ENCODE measurements at places on chromosomes 5 and 9. TPM values are rescaled to one million over a fixed set of nuclear protein-coding genes. Genes with fewer than 3 reads are reported as not detected.
A peak's percentile ranks its signal among the peaks of the same experiment; 100 is the strongest.

The SH3TC2 gene
- 0.91 TPM for polyA plus RNA-seq

DNA sequence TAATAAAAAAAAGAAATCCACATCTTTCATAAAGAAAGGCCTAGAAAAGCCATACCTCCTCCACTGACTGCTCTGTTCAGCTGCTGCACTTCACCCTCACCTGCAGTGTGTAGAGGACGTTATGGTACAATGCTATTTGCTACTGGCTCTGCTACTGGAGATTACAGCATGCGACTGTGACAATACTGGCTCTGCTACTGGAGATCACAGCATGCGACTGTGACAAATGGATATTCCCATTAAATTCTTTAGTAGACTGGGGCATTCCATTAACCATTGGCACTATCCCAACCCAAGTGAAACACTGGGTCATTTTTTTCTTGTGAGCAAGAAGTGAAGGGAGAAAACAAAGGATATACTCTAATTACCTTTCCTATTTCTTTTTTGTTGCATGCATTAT, 1063.5 kb upstream of the DMAC1 start:
- peaks cover 21% of the 10 kb centered on the region for H3K27me3 ChIP-seq
- H3K36me3 ChIP-seq: no peaks in the 10 kb centered on the region
- H3K4me1 ChIP-seq: peaks cover 2% of the 10 kb centered on the region

- peak overlapping the region; percentile 88 for H3K27ac ChIP-seq
- peaks cover 43% of the 10 kb centered on the region for H3K4me1 ChIP-seq
- H3K27me3 ChIP-seq: no peaks in the 10 kb centered on the region
Measured at GRCh38 chr9:128006332-128006996, 25.7 kb upstream of the EEIG1 start.

DNA sequence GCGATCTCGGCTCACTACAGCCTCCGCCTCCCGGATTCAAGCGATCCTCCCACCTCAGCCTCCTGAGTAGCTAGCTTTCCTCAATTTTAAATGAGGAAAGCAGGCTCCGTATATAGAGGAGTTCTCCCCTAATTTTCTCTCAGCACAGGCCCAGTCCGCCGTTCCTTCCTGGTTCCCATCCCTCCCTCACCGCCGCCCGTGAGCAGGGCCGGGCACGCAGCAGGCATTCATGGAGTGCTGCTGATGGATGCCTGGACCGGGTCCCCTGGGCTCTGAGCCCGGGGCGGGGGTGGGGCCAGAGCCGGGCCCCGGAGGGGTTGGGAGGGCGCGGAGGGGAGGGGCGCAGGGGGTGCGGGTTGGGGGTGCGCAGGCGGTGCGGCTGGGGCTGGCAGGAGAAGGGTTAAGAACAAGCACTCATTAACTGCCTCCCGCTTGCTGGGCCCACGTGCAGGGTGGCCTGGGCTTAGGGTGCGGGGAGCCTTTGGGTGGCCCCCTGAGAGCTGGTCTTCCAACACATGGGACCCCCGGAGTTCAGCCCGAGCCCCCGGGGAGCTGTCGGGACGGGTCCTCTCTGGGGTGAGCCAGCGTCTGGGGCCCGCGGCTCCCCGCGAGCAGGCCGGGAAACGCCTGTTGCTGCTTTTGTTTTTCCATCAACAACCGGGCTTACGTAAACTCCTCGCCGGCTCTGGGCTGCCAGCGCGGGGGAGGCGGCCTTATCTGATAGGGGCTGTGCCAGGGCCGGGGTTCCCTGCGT, 33.7 kb downstream of the LHX2 start:
- H3K36me3 ChIP-seq: no peaks in the 10 kb centered on the region
- peaks cover 12% of the 10 kb centered on the region for H3K4me1 ChIP-seq
- H3K4me3 ChIP-seq: no peak overlapping the region
- H3K27ac ChIP-seq: no peak overlapping the region

DNA sequence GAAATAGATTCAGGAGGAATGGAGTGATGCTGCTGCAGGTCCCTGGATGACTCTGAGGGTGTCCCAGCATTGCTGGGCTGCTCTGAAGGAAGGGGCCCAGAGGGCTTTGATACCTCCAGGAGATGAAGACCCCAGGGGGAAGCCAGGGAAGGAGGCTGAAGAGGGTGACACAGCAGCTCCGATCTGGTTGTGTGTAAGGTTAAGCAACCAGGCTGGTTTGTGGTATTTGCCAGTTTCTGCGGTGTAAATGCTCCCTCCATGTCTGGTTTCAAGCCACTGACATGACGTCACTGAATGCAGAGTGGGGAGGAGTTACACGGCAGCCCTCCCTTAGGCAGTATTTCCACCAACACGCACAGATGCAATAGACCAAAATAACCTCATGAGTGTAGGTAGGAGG, 40.0 kb upstream of the ORM1 start:
- H3K4me3 ChIP-seq: no peak overlapping the region
- no peaks in the 10 kb centered on the region for H3K4me1 ChIP-seq
- no peaks in the 10 kb centered on the region for H3K27me3 ChIP-seq
- no peak overlapping the region for H3K27ac ChIP-seq

DNA sequence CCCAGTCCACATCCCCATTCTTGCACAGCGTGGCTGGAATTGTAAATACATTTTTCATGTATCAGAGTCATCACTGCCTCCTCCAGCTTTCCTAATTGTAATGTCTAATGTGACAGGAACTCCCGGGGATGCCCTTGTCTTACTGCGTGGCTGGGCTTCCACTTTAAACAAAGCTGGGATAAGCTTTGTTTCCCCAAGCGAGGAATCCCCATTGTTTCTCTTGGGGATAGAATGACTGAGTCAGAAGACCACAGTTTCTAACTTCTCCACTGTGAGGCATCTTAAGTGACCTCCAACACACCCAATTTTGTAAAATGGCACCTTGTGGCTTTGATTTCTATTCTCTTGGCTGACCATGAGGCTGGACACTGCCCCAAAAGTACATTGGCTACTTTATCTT, 22.4 kb downstream of the ARPC5L start:
- no peak for DNase-seq
- H3K27me3 ChIP-seq: no peaks in the 10 kb centered on the region
- H3K27ac ChIP-seq: no peak overlapping the region
- no peaks in the 10 kb centered on the region for H3K4me1 ChIP-seq
- H3K36me3 ChIP-seq: peaks cover 36% of the 10 kb centered on the region

The TAS2R1 gene
- not detected for polyA plus RNA-seq

DNA sequence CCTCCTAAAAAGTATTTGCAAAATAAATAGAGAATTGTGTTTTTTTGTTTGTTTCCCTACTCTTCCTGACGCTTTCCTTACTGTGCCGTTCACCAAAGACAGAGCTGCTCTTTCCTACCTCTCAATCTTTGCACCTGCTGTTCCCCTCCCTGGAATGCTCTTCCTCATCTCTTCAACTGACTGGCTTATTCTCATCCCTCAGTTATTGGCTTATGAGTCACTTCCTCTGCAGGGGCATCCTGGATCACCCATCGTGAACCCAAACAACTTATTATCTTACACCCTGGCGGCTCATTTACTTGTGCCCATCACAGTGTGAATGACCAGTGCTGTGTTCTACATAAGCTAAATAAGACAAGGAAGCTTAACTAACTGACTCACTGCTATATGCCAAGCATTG, 36.1 kb upstream of the CCNG1 start:
- DNase-seq: no peak
- H3K36me3 ChIP-seq: no peaks in the 10 kb centered on the region
- H3K27ac ChIP-seq: no peak overlapping the region
- no peaks in the 10 kb centered on the region for H3K4me1 ChIP-seq

GRCh38 chr5:143226872-143227271, 176.6 kb downstream of the NR3C1 start:
- no peaks in the 10 kb centered on the region for H3K36me3 ChIP-seq
- no peak for DNase-seq
- H3K4me3 ChIP-seq: no peak overlapping the region

DNA sequence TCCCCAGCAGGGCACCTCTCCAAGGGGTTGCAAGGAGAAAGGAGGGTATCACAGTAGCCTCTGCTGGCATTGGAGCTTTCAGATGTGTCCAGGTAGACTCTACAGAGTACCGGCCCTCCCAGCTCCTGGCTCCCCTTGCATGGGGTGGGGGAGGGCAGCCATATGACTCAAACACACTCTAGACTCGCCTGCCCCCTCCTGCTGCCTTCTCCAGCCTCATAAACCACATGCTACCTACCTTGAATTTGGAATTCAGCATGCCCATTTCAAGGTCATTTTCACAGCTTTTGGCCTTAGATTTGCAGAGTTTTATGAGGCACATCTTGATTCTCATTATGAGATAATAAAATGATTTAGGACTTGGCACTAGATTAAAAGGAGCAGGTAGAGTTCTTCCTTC, 32.8 kb upstream of the SMIM32 start:
- H3K36me3 ChIP-seq: no peaks in the 10 kb centered on the region
- H3K27me3 ChIP-seq: peaks cover 17% of the 10 kb centered on the region
- DNase-seq: no peak
- no peaks in the 10 kb centered on the region for H3K4me1 ChIP-seq
- H3K4me3 ChIP-seq: no peak overlapping the region
- no peak overlapping the region for H3K27ac ChIP-seq

DNA sequence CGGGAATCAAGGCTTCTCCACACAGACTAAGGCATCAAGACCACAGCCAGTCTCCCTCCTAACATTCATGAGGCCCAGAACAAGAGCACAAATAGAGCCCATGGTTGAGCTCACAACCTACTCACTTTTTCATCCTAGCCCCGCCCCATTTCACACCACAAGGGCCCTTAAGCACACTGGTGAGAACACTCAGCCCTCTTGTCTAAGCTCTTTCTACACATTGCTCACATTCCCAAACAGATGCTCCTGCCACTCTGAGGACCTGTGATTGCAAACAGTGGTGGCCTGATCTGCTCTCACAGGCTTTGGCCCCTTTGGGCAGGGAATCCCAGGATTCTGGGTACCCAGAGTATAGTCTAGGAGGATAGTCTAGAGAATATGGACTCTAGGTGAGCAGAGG, 54.0 kb downstream of the FEM1C start:
- no peak for DNase-seq
- H3K27me3 ChIP-seq: no peaks in the 10 kb centered on the region

DNA sequence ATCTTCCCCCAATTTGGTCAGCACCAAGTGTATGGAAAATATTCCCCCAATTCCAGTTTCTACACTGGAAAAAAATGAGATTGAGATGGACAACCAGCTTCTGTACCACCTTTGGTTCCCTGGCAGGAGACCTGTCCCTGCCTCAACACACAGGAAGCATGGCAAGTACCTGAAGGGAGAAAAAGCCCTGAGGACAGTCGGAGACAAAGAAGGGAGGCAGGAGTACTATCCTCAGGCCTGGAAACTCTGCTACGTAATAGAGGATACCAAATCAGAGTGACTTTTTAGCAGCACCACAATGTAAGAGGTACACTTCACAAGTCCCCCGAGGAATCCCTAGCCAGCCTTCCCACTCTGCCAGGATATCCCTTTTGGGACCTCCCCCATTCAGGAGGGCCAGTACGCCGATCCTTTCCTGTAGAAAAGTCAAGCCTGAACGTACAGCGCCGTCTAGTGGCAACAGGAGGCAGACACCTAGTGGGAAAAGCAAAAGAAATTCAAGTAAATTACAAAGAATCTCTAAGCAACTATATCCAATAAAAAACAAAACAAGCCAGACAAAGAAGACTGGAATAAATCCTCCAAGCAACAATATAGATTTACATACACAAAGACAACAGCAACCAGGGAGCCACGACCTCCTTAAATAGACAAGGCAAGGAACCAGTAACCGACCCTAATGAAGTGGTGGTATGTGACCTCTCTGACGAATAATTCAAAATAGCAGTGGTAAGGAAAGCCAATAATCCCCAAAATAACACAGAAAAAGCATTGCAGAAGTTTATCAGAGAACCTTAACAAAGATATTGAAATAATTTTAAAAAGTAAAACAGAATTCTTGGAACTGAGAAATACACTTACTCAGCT, 63.3 kb upstream of the SLCO6A1 start:
- H3K4me1 ChIP-seq: no peaks in the 10 kb centered on the region
- no peak overlapping the region for H3K4me3 ChIP-seq
- no peak for DNase-seq

The HK3 gene
- not detected for polyA plus RNA-seq

The NHP2 gene
- polyA plus RNA-seq: 220 TPM

The SLC25A48 gene
- polyA plus RNA-seq: not detected

- H3K4me1 ChIP-seq: no peaks in the 10 kb centered on the region
- H3K36me3 ChIP-seq: peaks cover 37% of the 10 kb centered on the region
- H3K27ac ChIP-seq: no peak overlapping the region
- no peak for DNase-seq
- H3K27me3 ChIP-seq: no peaks in the 10 kb centered on the region
Measured at GRCh38 chr5:6750142-6750840, 37.1 kb downstream of the TENT4A start.

DNA sequence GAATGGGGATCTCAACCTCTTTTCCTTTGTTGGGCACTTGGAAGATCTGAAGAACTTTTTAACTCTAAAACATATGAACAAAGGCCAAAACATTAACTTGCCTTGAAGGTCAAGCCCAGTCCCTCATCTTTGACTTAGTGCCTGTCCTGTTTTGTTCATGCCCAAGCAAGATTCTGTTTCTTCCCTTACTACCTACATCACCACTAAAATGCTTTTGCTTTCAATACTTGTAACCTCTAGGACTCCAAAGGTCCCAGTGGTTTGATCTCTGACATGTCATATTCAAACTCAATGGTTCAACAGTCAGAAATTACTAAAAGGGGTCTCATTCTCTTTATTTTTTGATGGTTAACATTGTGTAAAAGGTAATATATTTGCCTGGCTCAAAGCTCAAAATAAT, 24.0 kb downstream of the GLRX start:
- H3K4me3 ChIP-seq: no peak overlapping the region
- no peak for DNase-seq
- no peaks in the 10 kb centered on the region for H3K36me3 ChIP-seq

DNA sequence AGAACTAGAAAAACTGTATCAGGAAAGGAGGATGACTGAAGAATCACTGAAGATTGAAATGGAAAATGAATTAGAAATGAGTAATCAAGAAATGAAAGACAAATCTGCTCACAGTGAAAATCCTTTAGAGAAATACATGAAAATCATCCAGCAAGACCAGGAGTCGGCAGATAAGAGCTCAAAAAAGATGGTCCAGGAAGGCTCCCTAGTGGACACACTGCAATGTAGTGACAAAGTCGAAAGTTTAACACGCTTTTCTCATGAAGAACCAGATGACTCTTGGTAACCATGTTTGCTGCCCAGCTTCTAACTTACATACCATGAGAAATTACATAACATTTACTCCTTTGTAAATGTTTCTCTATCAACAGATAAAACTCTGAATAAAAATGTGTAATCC, 37.1 kb downstream of the CPLANE1 start:
- no peak overlapping the region for H3K4me3 ChIP-seq
- no peak for DNase-seq
- H3K4me1 ChIP-seq: no peaks in the 10 kb centered on the region
- H3K36me3 ChIP-seq: peaks cover 2% of the 10 kb centered on the region
- H3K27me3 ChIP-seq: no peaks in the 10 kb centered on the region

DNA sequence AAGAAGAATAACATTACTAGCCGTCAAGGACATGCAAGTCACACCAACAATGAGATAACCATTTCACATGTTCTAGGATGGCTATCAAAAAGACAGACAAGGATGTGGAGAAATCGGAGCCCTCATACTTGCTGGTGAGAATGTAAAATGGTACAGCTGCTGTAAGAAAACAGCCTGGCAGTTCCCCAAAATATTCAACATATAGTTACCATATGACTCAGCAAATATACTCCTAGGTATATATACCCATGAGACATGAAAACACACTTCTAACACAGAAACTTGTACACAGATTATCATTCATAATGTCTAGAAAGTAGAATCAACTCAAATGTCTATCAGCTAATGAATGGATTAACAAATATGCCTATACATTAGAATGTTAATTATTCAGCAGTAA, 105.4 kb upstream of the PCAT7 start:
- no peak for DNase-seq
- H3K4me1 ChIP-seq: no peaks in the 10 kb centered on the region
- no peak overlapping the region for H3K27ac ChIP-seq
- no peak overlapping the region for H3K4me3 ChIP-seq
- H3K36me3 ChIP-seq: peaks cover 5% of the 10 kb centered on the region

All from endothelial cell of umbilical vein (primary cell).